ENCODE measurements at places on chromosomes 7 and 10.

DNA sequence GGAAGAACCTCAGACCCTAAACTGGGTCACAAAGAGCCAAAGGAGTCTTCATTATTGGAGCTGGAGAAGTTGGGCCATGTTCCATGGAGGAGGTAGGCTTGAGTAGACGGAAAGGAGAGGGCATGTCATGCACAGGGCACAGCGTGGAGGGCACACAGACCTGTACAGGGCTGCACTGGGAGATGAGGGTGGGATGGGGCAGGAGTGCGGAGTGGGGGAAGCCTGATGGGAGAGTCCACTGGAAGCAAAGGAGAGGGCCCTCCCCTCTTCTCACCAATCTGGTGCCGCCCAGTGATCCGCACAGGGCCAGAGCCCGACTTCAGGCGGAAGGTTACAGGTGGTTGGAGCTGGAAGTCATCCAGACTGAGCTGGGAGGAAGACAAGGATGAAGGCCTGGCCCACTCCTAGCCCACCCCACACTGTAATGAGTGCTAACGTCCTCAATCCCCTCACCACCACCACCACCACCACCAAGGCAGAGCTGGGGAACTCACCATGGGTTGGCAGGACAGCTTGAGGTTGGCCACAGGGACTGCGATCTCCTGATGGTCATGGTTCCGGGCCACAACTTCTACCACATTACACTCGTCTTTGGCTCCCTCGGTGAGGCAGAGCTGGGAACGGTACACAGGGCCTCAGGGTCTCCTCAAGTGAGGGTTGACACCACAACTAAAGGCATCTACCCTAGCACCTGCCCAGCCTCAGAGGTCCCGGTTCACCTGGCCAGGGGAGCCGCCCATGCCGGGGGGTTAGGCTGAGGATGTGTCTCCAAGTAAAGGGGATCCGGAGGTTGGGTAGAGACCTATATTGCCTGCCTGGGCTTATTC, 1.0 kb downstream of the NPM3 start:
- no peak for DNase-seq
- peak overlapping the region; percentile 100 for H3K4me3 ChIP-seq
- H3K27ac ChIP-seq = peak overlapping the region; percentile 99
- H3K4me1 ChIP-seq = peaks cover 48% of the 10 kb centered on the region
- peaks cover 33% of the 10 kb centered on the region for H3K36me3 ChIP-seq

- DNase-seq = no peak
- no peak overlapping the region for H3K4me3 ChIP-seq
- H3K4me1 ChIP-seq = peaks cover 53% of the 10 kb centered on the region
- H3K27ac ChIP-seq = peak overlapping the region; percentile 15
- no peaks in the 10 kb centered on the region for H3K36me3 ChIP-seq
Measured at GRCh38 chr10:13715100-13715499, 128.3 kb downstream of the PRPF18 start.

- peaks cover 42% of the 10 kb centered on the region for H3K36me3 ChIP-seq
- peaks cover 14% of the 10 kb centered on the region for H3K4me1 ChIP-seq
- H3K27me3 ChIP-seq = no peaks in the 10 kb centered on the region
- no peak for DNase-seq
Measured at GRCh38 chr10:63390521-63390920, 75.3 kb downstream of the JMJD1C start.

DNA sequence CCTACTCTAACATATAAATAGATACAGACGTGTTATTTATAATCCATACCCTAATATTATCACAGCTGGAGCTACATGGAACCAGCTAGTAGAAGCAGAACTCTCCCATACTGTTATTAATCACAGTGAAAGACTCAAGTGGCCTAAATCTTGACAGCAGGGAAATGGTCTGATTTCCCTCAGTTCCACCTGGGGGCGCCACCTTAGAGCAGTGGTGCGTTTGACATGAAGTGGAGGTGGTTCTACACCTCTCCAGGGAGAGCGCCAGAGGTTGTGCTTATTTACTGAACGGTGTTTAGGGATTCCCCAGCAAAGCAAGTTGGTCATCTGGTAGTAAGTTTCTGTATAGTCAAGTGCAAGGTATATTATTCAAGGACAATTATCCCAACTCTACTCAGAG, 17.6 kb downstream of the DNTT start:
- no peak overlapping the region for H3K4me3 ChIP-seq
- no peak overlapping the region for H3K27ac ChIP-seq
- H3K27me3 ChIP-seq = peaks cover 11% of the 10 kb centered on the region

DNA sequence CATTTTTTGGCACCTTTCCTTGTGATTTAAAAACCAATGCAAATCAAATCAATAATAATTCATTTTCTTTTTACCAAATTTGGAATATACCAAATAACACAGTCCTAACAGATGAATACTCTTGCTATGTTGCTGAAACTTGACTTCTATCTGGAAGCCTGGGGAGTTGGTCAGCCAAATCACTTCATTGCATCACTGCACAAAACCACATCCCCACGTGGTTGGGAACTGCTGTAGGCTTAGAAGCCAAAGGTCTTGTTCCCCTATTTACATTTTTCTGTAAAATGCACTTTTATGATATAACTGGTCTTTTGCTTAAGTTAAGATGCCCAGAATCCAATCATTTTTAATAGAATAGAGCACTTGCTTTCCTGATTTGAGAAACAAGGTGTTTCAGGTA, 15.2 kb downstream of the GPR85 start:
- H3K36me3 ChIP-seq = no peaks in the 10 kb centered on the region
- no peak overlapping the region for H3K27ac ChIP-seq
- no peak overlapping the region for H3K4me3 ChIP-seq
- H3K27me3 ChIP-seq = peaks cover 4% of the 10 kb centered on the region
- H3K4me1 ChIP-seq = no peaks in the 10 kb centered on the region

- no peak for DNase-seq
- no peak overlapping the region for H3K27ac ChIP-seq
- no peaks in the 10 kb centered on the region for H3K36me3 ChIP-seq
- H3K27me3 ChIP-seq = peaks cover 5% of the 10 kb centered on the region
Measured at GRCh38 chr7:21722371-21722770, 179.5 kb downstream of the DNAH11 start.

- peaks cover 11% of the 10 kb centered on the region for H3K27me3 ChIP-seq
- peak overlapping the region; percentile 89 for H3K27ac ChIP-seq
- H3K4me3 ChIP-seq = peak overlapping the region; percentile 88
- H3K4me1 ChIP-seq = peaks cover 48% of the 10 kb centered on the region
- peaks cover 6% of the 10 kb centered on the region for H3K36me3 ChIP-seq
Measured at GRCh38 chr10:119542988-119543813, 682 bp upstream of the RGS10 start.

Measured in stimulated activated naive B cell treated with anti-CD40 and anti-IgM and Interleukin-4, amounts not matched to agents 10 μg/mL and 1 μg/mL and 100 μg/mL, for 72 hours (primary cell).